IMR-90 (cell line): ENCODE measurements at places on chromosomes 3 and 15. TPM values are rescaled to one million over a fixed set of nuclear protein-coding genes. Genes with fewer than 3 reads are reported as not detected.

GRCh38 chr3:129504471-129505100, 23.9 kb upstream of the RHO start:
- DNase-seq, result no peak

DNA sequence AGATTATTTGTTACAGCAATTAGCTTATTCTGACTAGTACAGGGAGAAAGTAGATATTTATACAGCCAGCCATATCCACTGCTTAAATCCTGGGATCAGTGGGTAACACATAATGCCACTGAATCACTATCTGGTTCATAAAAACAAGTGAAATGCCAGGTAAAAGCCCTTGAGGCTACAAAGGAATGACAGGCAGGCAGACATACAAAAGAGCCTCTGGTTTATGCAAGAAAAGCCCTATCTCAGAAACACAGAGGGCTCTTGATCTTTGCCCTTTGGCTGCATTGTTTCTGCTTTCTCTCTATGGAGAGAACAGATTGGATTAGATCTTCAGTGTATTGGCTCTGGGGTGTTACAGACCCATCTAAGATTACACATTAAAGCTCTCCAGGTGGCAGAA, 115.4 kb upstream of the GADL1 start:
- no peak for DNase-seq

DNA sequence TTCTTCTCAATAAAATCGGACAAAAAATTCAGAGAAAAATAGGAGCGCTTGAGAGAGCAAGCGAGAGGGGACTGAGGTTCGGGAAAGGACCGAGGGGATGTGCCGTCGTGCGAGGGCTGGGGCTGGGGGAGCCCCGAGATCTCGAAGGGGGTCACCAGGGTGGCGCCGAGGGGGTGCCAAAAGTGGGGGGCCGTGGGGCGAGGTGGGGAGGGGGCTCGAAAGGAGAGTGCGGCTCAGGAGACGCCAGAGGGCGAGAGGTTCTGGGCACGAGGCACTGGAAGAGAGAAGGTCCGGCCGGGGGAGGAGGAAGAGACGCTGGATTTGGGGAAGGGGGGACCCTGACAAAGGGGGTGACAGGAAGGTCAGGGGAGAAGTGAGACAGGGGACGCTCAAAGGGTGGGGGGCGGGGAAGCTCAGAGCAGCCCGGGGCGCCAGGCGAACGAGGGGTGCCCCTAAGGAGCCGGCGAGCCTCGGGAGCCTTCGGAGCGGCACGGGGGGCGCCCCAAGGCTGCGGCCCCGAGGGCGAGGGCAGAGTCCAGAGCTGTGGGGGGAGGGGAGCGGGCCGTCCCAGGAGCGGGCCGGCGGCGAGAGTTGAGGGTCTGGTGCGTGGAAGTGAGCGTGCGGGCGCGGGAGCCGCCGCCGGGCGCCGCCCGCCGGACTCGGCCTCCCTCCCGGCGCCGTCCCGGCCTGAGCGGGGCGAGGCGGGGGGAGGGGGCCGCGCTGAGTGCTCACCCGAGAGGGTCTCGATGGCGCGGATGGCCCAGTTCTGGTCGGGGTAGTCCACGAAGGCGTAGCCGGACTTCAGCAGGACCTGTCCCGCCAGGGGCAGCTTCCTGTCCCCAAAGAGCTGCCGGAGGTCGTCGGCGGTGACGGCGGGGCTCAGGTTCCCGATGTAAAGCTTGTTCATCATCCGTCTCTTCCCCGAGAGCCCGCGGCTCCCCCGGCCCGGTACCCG, 514 bp downstream of the IGF2BP2 start:
- no peak for DNase-seq

DNA sequence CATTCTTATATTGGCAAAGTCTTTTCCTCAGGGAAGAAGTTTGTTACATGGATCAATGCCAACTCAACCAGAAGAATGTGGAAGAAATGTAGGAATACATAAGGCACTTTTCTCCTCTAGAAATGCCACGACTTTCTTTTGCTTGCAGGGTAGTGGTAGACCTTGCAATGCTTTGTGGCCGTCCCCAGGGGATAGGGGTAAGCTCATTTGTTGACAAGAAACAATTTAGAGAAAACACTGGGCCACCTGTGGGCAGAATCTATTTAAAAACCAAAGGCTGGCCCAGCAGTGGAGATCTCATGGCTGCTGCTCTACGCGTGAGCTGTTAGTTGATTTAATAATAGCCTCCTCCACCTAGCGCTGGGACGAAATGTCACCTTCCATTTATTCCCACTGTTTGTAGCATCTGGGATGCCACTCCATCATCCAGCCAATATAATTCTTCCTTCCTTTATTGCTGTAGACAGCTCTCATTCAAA, 64.6 kb upstream of the PFN2 start:
- peak; percentile 19 for DNase-seq

DNA sequence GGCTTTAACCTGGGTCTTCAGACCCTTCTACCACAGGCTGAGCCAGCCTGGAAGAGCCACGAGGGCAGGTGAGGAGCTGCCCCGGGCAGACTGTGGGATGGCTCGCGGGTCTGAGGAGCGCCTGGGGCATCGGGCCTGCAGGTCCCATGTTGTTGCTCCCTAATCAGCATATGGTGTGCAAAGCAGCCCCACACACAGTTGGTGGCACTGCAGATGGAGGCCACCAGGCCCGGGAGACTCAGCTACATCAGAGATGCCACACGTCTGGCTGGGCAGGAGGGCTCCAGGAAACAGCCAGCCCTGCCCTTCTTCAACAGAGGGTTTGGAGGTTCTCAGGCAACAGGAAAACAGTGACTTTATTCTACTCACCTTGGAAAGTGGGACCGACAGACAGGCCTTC, 63.9 kb downstream of the XXYLT1 start:
- no peak for DNase-seq

The KBTBD8 gene
- total RNA-seq, result 8.6 and 15.0 TPM in 2 replicates

The TMEM212 gene
- total RNA-seq, result not detected in 2 replicates

The SPG11 gene
- 32.6 and 33.1 TPM in 2 replicates for total RNA-seq
